ENCODE measurements at places on chromosomes 6 and 20.

DNA sequence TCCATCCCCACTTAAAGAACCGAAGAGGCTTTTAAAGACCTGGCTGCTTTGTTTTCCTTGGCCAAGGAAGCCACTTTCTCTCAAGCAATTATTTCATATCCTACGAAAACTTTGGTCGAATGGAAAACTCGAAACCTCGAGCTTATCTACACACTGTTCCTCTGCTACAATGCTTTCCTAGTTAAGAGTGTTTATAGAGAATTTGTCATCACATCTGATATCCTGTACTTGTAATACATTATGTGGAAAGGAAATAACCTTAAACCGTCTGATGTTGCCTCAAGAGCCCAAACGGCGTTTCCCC lies 28.1 kb downstream of the TFAP2B start:
- no peak for DNase-seq

DNA sequence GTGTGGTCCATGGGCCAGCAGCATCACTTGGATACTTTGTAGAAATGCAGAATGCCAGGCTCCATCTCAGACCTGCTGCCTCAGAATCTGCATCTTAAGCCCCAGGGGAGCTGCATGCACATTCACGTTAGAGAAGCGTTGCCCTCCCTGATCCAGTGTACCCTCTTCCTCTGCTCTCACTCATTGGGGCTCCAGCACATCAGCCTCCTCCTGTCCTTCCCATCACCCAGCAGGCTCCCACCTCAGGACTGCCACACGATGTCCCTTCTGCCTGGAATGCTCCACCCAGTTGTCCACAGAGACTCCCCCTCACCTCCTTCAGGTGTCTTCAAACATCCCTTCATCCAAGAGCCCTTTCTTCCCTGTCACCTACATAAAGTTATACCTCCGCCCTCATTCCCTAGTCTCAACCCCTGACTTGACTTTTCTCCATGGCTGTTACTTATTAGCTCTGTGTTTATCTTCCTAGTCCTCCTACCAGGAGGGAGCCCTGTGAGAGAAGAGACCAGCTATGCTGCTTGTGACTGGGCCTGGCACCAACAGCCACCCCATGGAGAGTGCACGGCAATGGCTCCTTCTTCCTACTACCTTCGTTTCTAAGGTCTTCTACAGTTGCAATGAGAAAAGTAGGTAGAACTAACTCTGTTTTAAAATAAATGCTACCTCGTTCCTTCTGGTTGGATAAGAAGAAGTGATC lies 3.3 kb upstream of the ACSS1 start:
- no peak for DNase-seq

- DNase-seq: peak; percentile 74
Measured at GRCh38 chr6:53765270-53765669, 29.5 kb upstream of the LRRC1 start.

GRCh38 chr6:32252331-32253009 lies 28.6 kb upstream of the NOTCH4 start:
- DNase-seq: no peak

DNA sequence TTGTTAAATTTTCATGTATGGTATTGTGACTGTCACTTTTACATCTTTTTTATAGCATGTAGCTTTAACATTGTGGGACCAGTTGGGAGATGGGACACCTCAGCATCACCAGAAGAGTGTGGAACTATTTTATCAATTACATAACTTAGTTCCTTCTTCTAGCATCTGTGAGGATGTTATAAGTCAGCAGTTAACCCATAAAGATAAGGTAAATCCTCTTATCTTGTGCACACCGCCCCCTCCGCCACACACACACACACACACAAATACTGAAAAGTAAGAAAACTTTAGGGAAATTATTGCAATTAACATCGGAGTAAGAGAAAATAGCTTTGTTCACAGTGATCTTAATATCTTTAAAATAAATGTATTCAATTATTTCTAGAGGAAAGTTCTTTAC lies 60.9 kb downstream of the PGM3 start:
- peak; percentile 55 for DNase-seq

DNA sequence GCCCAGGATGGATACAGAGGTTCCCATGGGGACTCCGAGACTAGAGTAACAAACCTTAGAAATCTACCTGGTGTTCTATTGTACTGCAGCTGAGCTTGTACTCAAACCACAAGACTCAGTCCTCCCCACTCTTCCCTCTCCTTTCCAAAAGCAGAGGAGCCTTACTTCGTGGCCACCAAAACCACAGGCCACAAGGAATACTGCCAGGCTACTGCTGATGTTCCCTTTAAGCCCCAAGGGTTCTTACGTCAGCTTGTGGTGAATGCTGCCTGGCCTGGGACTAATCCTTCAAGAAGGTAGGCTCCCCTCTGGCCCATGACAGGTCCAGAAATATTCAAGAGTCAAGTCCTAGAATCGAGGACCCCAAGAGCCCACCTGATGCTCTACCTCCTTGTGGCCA lies 10.5 kb upstream of the DEFB128 start:
- DNase-seq: no peak

DNA sequence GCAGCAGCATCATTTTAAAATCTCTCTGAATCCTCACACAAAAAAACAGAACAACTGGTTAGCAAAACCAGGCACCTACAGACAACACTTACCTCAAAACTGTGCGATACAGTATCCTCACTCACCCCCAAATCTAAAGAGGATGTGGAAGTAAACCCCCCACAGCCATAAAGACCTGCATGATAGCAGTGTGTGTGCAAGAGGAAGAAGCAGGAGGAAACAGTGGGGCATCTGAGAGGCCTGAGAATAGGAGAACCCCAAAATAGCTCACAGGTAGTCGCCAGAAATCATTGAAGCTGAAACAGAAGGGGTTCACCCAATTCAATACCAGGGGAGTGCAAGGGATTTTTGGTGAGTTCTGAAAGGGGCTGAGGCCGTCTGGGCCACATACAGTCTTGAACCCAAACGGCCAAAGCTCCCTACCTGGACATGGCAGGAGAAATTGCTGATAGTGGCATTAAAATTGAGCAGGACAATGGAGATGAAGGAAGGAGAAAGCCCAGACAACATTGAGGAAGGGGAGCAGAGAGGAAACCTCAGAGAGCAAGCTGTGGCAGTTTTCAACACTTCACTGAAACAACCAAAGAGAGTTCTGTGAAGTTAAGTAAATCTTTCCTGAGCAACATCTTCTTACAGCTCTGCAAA lies 129.7 kb downstream of the FIG4 start:
- no peak for DNase-seq

GRCh38 chr6:161151660-161152526 lies 122.0 kb downstream of the AGPAT4 start:
- no peak for DNase-seq

- no peak for DNase-seq
Measured at GRCh38 chr6:73690056-73690455, 5.9 kb upstream of the CD109 start.

DNA sequence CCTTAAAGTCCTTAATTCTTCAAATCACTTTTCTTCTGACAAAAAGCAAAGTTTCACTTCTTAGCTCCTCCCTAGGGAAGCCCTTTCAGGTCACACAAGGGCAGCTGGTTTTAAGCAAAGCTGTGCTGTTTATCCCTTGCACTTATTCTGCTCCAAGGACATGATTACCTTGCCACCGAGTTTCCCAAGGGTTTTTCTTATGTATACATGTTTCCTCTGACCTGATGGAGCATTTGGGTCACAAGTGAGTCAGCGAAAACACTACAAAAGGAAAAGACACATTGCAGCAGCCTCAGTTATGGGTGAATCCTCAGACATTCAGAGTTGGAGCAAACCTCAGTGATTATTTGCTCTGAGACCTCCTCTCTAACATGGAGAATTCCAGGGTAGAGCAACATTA lies 26.6 kb upstream of the ILRUN start:
- peak; percentile 86 for DNase-seq

- DNase-seq: no peak
Measured at GRCh38 chr20:62368392-62368975, 1.4 kb upstream of the LAMA5 start.

GRCh38 chr6:82068721-82069120 lies 178.8 kb downstream of the IBTK start:
- DNase-seq: no peak
